NAMALWA (cell line): ENCODE measurements at places on chromosomes 2 and 18.

- DNase-seq = no peak
These were observed 24.4 kb upstream of the ERMN start for GRCh38 chr2:157349949-157350515.

DNA sequence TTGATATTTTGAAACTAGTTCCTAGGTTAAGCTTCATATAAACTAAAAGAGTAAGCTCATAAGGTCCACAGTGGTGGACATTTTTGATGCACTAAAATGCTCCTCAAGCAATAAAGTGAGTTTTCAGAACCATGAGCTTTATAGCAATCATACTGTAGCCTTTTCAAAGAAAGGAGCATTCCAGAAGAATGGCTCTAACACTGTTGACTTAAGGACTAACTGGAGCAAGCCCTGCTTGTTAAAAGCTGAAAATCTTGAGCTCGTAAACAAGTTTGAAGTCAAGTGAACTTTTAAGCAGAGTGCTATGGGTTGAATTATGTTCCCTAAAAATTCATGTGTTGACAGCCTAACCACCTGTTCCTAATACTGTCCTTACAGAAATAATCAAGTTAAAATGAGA, 38.0 kb downstream of the KYNU start:
- no peak for DNase-seq

DNA sequence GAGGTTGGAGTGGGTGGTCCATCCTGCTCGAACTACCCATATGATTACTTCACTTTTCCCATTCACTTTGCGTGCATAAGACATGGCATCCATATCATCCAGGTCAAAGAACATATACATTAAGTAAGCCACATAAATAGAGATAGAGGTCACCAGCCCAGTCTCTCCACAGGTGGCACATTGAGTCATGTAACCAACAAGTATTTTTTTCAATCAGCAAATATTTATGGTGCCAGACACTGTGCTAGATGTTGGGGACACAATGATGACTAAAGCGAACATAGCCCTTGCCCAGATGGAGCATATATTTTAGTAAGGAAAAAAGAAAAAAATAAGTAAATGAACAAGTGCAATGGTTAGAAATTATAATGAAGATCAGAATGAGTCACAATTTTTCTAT, 83.6 kb upstream of the LCLAT1 start:
- no peak for DNase-seq

DNA sequence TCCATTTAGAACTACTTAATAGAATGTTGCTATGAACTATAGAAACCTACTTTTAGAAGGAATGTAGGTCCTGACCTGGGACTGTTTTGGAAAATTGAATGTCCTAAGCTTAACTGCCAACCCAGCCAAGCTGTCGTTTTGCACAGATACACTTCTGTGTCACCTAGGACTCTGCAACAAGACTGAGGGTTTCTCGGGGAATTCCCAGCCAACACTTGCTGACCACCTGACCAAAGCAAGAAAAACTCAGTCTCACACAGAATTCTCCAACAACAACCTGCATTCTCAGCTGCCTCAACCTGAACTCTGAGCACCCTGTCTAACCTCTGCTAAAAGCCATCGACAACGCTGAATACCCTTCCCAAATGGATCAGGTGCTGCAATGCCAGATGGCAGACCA, 128.2 kb downstream of the SS18 start:
- no peak for DNase-seq

GRCh38 chr2:165015052-165015642, 59.8 kb upstream of the SLC38A11 start:
- DNase-seq = peak; percentile 72

GRCh38 chr2:175973373-175973772, 28.7 kb downstream of the LNPK start:
- no peak for DNase-seq

DNA sequence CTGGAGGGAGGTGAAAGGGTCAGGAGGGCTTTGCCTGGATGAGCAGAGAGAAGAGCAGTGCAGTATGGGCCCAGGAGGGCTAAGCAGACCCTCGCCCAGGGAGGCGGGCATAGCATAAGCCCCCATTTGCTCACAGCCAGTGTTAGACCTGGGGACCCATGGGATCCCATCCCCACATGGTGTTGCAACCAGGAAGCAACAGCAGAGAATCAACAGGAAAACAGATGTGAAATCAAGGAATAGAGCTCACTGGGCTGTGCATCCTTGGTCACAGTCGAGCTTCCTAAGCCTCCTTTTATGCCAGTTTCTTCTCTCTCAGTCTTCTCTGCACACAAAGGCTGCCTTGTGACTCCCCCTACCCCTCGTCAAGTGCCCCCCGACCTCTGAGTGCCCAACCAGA, 19.9 kb downstream of the ASB18 start:
- DNase-seq = no peak

GRCh38 chr2:194495046-194495445, 1162.0 kb upstream of the SLC39A10 start:
- DNase-seq = no peak

GRCh38 chr2:62234755-62235655, 39.1 kb downstream of the B3GNT2 start:
- no peak for DNase-seq

GRCh38 chr2:113672326-113672932, 45.4 kb downstream of the RABL2A start:
- DNase-seq = no peak

GRCh38 chr2:161388146-161388779, 27.8 kb upstream of the TBR1 start:
- no peak for DNase-seq

DNA sequence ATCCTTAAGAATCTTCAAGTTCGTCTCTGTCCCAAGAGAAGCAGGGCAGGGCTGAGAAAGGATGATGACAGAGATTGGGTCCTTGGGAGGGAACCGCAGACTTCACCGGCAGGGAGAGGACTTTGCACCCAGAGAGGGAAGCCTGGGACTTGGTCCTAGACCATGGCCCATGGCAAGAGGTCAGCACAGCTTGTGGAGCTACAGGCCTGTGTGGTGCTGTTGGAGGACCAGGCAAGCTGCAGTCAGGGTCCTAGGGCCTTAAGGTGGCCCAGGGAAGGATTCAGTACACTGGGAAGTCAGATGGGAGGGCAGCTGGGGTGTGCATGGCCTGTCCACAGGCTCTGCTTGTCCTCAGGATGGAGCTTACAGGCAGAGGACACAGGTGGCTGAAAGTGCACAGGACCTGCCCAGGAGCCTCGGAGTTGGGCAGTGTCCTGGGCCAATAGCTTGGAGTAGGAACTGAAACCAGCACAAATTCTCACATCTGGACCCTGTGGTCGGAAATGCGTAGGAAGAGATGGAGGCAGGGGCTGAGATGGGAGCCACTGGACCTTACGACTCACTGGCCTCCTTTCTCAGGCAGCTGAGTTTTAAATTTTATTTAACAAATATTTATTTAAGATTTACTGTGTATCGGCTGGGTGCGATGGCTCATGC, 56.4 kb upstream of the TCF7L1 start:
- no peak for DNase-seq

- DNase-seq = no peak
These were observed 42.0 kb downstream of the PKP4 start for GRCh38 chr2:158498749-158499136.

- no peak for DNase-seq
These were observed 48.0 kb downstream of the MGAT5 start for GRCh38 chr2:134301928-134302260.

DNA sequence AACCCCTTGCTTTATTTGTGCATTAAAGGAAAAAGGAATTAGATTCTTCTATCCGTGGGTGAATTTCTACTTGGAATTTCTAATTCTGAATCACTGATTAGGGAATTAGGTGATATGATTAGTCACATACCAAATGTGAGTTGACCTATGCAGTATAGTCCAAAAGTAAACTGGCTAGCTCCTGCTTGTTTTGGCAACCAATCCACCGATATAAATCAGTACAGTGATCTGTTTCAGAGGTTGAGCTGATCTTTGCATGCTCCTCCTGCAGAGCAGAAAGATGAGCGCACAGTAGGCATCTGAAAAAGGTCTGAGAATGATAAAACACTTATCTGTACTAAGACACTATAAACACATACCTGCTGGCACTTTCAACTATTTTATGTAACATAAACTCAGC, 86.6 kb downstream of the LRP1B start:
- no peak for DNase-seq

- DNase-seq = no peak
These were observed 77.7 kb upstream of the PELI1 start for GRCh38 chr2:64221935-64222334.

GRCh38 chr2:112021781-112022231, 33.3 kb upstream of the TMEM87B start:
- DNase-seq = no peak

- no peak for DNase-seq
These were observed 68.6 kb downstream of the ZBTB7C start for GRCh38 chr18:48340560-48340959.

DNA sequence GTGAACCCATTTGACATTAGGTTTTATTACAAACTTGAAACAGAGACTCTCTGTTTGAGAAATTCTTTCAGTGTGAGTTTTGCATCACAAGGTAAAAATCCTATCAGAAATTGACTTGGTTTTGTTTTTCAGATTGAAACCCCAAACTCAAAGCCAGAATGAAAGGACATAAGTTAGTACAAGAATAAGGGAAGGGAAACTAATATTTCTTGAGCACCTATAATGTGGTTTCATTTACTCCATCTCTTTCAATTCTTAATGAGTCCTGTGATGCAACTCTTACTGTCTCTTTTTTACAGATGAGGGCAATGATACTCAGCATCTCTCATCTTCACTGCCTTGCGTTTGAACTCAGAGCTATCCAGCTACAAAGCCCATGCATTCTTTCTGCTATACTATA, 210.0 kb upstream of the SIX3 start:
- no peak for DNase-seq

GRCh38 chr2:73176205-73176880, 26.0 kb upstream of the NOTO start:
- no peak for DNase-seq

DNA sequence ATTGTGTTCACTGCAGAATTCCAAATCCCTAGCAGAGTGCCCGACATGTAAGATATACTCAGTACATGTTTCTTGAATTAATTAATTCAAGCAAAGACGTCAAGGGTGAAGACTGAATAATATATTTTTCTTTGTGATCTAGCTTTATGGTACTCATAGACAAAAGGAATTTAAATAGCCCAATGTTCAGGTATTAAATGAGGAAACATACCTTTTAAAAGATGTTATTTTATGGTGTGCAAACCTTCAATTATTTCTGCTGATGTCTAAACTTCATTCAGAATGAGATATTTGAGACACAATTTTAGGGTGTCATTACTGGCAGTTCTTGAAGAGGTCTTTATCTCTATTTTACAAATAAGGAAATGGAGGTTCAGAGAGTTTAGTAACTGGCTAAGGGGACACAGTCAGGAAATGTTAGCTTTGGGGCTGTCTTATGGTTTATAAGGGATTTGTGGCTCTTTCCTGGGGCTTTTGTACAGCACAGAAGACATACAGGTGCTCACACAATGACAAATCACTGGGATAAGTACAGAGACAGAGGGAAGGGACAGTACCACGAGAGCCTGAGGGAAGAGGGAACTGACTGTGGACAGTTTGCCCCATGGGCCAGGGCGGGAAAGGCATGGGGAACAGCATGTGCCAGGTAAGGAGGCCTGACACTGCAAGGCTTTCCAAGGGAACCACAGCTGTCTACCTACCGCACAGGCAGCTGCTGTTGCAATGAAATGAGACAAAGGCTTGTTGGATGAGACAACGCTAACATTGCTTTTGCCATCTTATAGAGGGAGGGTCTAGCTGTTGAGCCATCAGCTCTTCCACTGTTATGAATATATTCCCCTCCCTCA, 155.3 kb downstream of the DDX1 start:
- no peak for DNase-seq

DNA sequence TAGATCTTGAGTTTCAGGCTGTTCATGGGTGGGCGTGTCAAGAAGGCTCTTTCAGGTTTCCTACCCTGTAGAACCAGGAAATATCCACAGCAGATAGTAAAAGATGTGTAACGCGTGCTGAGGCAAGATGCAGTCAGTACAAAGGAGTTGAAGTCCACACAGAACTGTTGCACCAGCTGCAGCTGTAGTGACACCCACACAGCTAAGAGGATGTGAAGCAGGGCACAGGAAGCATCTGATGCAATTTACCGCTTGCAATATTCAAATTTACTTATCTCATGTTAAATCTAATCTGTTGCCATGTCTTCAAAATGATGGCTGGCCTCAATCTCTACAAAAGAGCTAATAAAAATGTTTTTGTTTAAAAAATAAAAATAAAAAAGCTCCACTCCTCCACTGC, 132.8 kb downstream of the ARHGAP15 start:
- peak; percentile 73 for DNase-seq

DNA sequence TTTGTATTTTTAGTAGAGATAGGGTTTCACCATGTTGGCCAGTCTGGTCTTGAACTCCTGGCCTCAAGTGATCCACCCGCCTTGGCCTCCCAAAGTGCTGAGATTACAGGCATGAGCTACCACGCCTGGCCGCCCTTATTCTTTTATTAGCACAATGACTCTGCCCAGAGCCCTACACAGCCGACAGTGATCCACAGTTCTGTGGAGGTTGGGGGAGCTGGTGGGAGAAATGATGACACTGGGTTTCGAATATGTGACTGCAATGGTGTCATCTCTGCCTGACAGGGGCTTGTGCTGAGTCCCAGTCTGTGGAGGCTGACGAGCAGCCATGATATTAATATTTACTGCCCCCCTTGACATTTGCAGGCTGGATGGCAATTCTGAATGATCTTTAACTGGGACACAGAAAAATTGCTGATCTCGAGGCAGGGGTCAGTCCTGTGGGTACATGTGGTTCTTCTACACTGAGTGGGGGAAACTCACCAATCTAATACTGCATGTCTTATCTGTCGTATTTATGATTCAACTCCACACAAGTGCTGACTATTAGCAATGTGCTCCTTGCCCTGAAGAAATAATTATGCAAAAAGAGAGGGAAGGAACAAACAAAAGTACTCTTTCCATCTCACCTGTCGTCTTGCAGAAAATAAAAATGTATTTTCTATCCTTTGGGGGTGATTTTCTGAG, 6.3 kb upstream of the CTAGE1 start:
- DNase-seq = no peak

DNA sequence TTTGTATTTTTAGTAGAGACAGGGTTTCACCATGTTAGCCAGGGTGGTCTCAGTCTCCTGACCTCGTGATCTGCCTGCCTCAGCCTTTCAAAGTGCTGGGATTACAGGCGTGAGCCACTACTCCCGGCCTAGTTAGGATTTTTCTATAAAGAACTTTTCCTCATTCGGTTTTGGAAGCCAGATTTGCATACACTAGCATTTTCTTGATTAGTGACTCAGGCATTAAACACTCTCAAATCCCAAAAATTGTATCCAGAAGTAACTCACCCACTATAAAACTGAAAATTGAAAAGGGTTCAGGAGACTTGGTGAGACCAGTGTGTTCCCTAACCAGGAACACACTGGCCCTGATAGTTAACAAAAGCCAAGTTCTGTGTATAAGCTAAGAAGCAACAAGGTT, 25.2 kb downstream of the EIF2AK3 start:
- no peak for DNase-seq

GRCh38 chr2:23595601-23596251, 210.7 kb downstream of the KLHL29 start:
- no peak for DNase-seq

- DNase-seq = no peak
These were observed 95.1 kb upstream of the LCLAT1 start for GRCh38 chr2:30351949-30352348.

GRCh38 chr2:102273619-102274211, 37.6 kb upstream of the IL1RL1 start:
- no peak for DNase-seq
